ENCODE measurements at places on chromosomes 16 and 17.

- DNase-seq: peak; percentile 84
These were observed 10.2 kb downstream of the CYB561 start for GRCh38 chr17:63435681-63436522.

- no peak for DNase-seq
These were observed 9.1 kb upstream of the MPO start for GRCh38 chr17:58289869-58290268.

DNA sequence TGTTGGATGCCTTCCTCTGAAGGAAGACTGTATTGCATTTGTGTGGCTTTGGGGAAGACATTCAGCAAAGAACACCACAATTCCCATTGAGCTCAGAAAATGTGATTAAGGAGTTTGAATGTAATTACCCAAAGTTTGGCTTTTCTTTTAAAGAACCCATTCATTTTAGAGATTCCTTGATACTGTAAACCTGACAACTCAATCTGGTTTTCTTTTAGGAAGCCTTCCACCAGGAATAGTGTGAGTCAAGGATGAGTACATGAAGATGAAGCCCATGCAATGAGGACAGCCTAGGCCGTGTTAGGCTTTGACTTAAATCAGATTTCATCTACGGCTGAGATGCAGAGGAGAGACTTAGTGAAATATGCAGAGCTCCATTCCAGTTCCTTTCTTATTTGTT lies 271.7 kb upstream of the TBX2 start:
- DNase-seq: no peak

DNA sequence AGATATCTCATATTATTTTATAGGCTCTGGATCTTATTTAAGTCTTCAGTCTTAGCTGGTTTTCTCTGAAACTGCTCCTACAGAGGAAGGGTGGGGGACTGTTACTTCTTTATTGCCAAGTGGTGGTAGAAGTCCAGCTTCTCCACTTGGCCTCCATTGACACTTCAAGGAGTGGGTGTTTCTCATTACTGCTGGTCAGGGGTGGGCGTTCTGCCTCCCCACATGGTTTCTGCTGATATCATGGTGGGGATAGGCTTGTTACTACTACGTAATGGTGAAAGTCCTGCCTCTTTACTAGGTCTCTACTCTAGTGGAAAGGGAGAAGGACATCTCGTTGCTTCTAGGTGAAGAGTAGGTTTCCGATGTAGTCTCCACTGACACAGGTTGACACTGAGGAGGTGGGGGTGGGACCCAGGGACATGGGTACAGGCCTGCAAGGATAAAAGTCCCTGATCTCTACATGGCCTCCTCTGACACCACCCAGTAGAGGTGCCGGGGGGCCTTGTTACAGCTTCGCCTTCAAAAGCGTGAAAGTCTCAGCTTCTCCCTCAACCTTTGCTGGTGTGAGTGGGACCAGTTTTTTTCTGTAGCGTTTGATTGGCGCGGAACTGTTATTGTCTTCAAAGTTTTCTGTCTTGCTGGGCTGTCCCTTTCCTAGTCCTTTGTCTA lies 20.3 kb downstream of the PRAC1 start:
- no peak for DNase-seq

GRCh38 chr17:72336026-72336803 lies 215.4 kb downstream of the SOX9 start:
- no peak for DNase-seq

- DNase-seq: no peak
These were observed 24.3 kb upstream of the ZNF652 start for GRCh38 chr17:49386373-49386772.

- no peak for DNase-seq
These were observed 30.1 kb upstream of the TNFRSF13B start for GRCh38 chr17:17001874-17002520.

DNA sequence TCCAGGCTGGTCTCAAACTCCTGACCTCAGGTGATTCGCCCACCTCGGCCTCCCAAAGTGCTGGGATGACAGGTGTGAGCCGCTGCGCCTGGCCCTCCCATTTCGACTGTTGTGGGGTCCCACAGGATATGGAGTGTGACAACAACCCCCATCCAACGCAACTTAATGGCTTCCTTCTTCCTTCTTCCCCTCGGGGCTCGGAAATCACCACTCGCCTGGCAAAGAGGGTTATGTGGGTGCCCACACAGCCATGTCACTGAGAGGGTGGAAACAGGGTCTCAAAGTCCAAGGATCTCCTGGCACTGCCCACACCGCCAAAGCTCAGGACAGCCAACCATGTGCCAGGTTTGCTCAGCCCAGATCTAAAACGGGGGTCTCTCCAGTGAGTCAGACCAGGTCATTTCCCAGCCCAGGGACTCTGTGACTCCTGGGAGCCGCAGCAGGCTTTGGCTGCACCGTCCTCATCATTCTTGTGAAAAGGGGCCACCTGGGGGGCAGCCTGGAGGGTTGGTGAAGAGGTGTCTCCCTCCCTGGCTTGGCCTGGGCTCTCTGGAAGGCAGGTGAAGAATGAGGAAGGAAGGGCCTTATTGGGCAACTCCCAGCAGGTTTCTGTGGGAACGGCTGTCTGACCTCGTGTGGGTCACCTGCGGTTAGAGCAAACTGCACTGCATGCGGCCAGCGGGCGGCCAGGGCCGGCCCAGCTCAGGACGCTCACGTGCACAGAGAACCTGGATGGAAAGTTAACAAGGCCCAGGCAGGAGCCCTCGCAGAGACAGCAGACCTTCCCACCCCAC lies 25.3 kb upstream of the LITAF start:
- DNase-seq: no peak

DNA sequence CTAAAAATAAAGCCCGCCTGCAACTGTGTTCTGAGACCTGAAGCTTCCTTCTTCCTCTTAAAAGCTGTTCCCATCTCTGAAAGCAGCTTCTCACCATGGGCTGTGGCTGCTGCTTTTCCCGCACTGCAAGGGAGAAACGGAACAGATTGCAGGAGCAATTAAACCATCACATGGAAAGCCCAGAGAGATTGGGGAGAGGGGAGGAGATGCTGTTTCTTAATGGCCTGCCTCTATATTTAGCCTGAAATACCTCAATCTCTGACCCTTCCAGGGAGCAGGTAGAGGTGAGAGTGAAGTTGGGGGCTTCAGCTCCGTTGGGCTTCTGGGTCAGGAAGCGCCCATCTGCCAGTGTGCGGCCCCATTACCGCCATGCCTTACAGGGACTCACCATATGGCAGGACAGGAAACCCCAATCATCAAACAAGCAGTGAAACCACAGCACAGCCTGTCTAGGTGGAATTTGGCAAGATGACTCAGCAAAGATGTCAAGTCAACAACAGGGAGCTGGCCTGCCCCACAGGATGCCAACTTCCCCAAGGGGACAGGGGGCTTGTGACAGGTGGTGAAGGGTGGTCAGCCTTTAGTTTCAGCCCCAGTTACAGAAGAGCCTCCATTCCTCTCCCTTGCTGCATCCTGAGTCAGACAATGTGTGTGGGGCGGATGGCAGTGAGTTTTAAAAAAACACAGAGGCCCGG lies 286.6 kb upstream of the CCL2 start:
- no peak for DNase-seq

GRCh38 chr17:39599004-39599664 lies 8.6 kb downstream of the NEUROD2 start:
- DNase-seq: no peak

GRCh38 chr17:27544350-27545131 lies 86.4 kb upstream of the LGALS9 start:
- DNase-seq: peak; percentile 32

- no peak for DNase-seq
These were observed 48.4 kb upstream of the KDM8 start for GRCh38 chr16:27154705-27155521.

DNA sequence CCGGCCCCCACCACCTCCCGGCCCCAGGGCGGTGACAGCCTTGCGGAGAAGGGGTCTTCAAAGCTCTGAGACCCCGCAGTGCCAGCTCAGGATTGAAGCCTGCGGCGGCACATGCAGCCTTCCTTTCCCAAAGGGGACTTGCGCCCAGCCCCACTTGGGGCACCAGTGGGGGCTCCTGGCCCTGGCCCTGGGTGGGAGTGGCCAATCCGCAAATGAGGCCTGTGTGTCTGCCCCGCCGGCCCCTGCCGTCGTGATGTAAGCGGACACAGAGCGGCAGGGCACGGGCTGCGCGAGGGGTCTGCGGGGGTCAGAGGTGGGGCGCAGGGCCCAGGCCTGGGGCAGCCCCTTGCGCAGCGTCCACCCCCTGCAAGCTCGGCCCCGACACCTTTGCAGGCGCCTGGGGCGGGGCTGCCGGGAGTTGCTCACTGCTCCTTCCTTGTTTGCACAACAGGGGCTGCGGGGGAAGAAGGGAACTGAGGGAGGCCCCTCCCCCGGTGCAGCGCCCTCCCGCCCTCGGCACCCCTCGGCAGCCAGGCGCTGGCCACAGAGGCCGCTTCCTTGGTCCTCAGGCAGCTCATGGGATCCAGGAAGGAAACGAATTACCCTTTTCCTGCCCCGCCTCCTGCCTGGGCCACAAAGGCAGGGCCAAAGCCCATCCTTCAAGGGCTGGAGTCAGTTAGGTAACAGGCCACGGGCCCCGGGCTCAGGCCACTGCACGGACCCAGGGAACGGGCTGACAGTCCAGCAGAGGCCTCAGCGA lies 2.9 kb downstream of the SLC16A3 start:
- DNase-seq: no peak

GRCh38 chr16:73034374-73034773 lies 13.6 kb downstream of the ZFHX3 start:
- DNase-seq: no peak

GRCh38 chr17:37844158-37844976 lies 79.8 kb upstream of the TBC1D3K start:
- DNase-seq: no peak

DNA sequence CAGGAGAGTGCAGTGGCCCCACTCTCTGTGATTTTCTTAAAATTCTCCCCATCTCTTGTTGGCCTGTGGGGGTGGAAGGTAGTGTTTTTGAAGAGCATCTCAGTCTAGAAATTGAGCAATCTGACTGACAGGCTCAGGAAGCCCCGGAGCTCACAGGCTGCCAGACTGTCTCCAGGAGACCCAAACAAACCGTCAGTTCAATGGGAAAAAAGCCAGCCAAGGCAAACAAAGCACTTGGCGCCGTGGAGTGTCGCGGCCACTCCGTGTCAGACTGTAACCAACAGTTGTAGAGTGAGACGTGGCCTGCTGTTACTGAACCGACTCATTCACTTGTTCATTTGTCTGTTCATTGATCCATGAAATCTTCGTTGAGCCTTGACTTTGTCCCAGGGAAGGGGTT lies 33.7 kb downstream of the RGS9 start:
- no peak for DNase-seq

DNA sequence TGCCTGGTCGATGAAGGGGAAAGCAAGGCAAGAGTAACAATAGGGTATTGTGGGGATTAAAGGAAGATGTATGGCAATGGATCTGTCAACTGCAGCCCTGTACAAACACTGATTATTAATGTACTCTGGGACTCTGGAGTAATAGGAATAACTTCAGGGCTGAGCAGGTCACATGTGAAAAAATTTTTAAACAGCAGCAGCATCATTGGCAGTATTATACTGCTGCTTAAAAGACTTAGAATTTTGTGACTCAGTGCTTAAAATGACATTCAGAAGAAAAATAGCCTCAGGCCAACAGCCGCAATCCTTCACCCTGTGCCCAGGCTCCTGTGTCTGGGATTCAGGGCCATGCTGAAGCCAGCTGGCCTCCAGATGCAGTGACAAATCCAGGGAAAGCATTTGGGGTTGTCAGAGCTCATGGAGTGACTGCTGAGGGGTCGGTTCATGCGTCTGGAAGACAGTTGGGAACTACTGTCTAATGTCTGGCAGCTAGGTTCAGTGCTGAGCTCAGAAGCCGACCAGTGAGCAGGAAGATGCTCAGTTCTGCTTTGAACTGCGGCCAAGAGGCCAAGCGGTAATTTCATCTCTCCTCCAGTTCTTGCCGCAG lies 22.2 kb downstream of the TEX2 start:
- DNase-seq: no peak

DNA sequence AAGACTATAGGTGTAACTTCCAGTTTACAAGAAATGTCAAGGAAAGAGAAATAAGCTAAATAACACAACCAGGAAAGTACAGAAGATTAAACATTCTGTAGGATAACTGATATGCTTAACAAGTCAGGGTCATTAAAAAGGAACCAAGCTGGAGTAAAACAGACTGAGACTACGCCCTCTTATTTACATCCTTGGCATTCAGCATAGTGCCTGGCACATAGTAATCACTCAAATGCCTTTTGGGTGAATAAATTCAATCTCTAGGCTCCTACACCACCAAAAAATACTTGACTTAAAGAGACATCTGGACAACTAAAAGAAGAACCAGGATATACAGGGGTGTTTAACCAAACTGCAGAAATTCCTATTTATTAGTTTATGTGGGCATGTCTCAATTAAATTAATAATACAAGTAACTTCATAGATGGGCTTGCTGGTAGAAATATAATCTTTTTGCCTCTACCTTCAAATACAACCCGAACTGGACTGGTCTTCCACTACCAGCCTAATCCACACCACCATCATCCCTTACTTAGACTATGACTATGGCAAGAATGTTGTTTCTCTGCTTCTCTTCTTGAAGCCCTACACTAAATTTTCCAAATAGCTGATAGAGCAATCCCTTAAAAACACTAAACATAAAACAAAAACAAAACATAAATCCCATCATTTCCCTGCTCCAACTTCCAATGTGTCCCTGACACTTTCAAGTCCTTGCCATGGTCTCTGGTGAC lies 47.7 kb upstream of the ULK2 start:
- no peak for DNase-seq

GRCh38 chr17:83042522-83043158 lies 36.8 kb upstream of the METRNL start:
- no peak for DNase-seq

- DNase-seq: no peak
These were observed 115.7 kb upstream of the KCNJ16 start for GRCh38 chr17:69959283-69959682.

GRCh38 chr17:12918142-12918541 lies 99.7 kb downstream of the ELAC2 start:
- DNase-seq: no peak

- no peak for DNase-seq
These were observed 17.2 kb downstream of the PRKCB start for GRCh38 chr16:23852794-23853562.

GRCh38 chr17:18235743-18236256 lies 10.4 kb downstream of the LLGL1 start:
- peak; percentile 89 for DNase-seq

DNA sequence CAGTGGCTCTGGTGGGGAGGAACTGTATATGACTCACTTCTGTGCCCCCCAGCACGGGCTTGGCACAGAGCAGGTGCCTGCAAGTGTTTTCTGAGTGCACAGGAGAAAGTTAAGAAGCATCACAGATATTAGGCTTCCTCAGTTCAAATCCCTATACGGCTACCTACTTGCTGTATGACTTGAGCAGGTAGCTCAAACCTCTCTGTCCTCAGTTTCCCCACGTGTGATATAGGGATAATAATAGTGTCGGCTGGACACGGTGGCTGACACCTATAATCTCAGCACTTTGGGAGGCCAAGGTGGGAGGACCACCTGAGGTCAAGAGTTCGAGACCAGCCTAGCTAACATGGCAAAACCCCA lies 95.7 kb downstream of the C16orf78 start:
- DNase-seq: no peak
